ENCODE measurements at places on chromosomes 6 and 20. TPM values are rescaled to one million over a fixed set of nuclear protein-coding genes. Genes with fewer than 3 reads are reported as not detected.

Gene SLC22A1
- total RNA-seq, result 8.9 TPM

- no peak for DNase-seq
Measured at GRCh38 chr6:165571068-165571682, 91.9 kb downstream of the PDE10A start.

GRCh38 chr6:112835078-112835477 lies 487.9 kb downstream of the RFPL4B start:
- no peak for DNase-seq

DNA sequence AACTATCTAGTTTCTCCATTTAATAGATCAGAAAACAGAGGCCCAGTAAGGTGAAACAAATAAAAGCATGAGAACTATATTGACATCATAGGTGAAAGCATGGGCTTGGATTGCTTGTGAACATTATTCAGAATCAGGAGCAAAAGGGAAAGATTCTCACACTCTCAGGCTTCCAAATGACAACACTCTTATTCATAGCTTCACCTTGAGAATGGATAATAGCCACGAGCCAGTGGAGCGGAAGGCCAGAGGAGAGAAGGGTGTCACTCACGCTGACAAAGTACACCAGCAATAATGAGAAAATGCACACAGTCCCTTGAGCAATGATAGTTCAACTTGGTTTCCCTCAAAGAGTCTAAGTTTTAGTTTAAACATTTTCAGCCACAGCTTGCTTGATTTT lies 339.0 kb downstream of the TPBG start:
- DNase-seq, result no peak

DNA sequence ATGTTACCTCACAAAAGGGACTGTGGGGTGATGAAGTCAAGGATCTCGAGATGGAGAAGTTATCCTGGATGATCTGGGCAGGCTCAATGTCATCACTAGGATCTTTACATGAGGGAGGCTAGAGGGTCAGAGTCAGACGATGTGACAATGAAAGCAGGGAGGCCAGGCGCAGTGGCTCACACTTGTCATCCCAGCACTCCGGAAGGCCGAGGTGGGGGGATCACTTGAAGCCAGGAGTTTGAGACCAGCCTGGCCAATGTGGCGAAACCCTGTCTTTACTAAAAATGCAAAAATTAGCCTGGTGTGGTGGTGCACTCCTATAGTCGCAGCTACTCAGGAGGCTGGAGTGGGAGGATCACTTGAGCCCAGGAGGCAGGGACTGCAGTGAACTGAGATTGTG lies 68.8 kb downstream of the TTLL2 start:
- DNase-seq, result no peak

DNA sequence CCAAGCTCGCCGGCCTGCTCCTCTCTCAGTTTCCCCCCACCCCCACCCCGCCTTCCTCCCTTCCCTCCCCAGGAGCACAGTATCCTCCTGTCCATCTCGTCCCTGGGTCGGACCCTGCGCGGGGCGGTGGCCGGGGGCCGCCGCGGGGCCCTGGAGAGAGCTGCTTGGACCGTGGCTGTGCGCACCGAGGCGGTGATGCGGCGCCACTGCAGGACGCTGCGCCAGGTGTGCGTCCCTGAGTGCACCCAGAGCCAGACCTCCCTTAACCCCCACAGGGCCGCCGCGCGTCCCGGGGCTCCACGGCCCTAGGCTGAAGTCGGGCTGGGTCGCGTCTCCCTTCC lies 2.2 kb downstream of the C20orf204 start:
- no peak for DNase-seq

Measured in mucosa of gallbladder (tissue), 1 donor.